ENCODE measurements at places on chromosomes 3 and 15.
A peak's percentile ranks its signal among the peaks of the same experiment; 100 is the strongest.

DNA sequence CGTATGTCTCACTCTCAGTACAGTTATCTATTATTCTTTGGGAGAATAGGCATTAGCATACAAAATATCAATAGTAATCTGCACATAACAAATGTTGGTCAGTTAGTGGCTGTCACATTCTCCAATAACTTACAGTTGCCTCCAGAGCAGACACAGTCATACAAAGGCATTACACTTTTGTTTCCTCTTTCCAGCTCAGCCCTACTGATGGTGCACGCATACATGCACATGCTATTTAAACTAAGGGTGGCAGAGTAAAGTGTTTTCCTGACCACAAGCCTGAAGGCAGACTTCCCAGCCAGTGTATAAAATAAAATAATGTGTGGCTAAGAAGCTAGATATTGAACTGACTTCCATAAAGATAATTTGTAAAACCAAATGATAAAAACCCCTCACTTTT lies 47.6 kb downstream of the PHLDB2 start:
- H3K36me3 ChIP-seq, result no peaks in the 10 kb centered on the region
- DNase-seq, result no peak
- H3K27ac ChIP-seq, result no peak overlapping the region
- no peaks in the 10 kb centered on the region for H3K27me3 ChIP-seq
- no peak overlapping the region for H3K4me3 ChIP-seq

DNA sequence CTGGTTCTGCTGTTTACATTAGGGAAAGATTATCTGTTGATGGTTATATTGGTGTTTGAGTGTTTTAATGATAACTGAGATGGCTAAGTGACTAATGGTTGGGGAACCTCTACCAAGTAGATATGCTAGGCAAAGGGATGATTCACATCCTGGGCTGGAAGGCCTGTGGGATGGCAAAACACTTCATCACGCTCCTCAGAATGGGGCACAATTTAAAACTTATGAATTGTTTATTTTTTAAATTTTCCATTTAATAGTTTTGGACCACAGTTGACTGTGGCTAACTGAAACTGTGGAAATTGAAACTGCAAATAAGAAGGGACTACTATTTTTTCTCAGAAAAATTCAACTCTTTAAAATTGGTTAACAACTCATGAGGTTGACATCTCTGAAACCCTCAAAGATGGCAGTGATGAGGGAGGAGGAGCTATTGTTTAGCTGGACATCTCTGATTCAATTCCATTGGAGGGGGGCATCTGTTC lies 100.5 kb upstream of the ZBED2 start:
- no peak for DNase-seq
- no peak overlapping the region for H3K4me3 ChIP-seq
- no peaks in the 10 kb centered on the region for H3K27me3 ChIP-seq
- no peak overlapping the region for H3K27ac ChIP-seq
- no peaks in the 10 kb centered on the region for H3K4me1 ChIP-seq

- H3K36me3 ChIP-seq, result peaks cover 75% of the 10 kb centered on the region
- H3K4me1 ChIP-seq, result peaks cover 15% of the 10 kb centered on the region
- H3K27ac ChIP-seq, result peak overlapping the region; percentile 42
- H3K4me3 ChIP-seq, result no peak overlapping the region
These were observed 20.6 kb downstream of the MTMR14 start for GRCh38 chr3:9669720-9670432.

DNA sequence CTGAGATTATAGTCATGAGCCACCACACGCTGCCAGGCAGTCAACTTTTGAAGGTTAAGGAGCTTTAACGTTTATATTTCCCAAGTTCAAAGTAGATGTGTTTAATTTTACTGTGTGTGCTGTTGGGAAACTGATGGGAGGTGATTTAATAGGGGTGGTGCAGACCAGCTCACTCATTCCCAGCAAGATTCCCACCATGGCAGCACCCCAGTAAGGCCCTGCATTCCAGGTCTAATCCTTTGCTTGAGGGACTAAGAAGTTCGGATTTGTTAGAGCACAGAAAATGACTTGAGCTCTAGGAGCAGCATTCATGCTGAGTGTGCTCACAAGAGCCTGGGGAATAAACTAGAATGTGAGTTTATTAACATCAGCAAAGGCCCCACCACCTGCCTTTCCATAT lies 25.2 kb downstream of the TSEN2 start:
- no peaks in the 10 kb centered on the region for H3K36me3 ChIP-seq
- H3K4me1 ChIP-seq, result peaks cover 40% of the 10 kb centered on the region
- peak overlapping the region; percentile 82 for H3K27ac ChIP-seq

DNA sequence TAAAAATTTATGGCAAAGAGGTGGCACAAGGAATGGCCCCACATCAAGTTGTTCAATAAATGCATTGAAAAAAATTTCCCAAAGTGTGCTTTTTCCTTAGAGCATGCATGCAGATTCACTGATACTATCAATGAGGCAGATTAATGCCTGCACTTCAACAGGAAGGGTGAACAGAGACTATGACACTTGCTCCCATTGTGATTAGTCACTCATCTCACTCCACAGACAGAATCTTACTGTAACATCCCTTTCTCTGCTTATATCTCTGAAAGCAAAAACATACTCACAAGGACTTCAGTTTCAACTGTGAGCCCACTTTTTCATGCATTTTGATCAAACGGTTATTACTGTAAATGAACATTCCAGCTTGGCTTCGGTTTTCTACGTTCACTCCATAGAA lies 60.9 kb downstream of the MORC1 start:
- H3K4me3 ChIP-seq, result no peak overlapping the region
- H3K27ac ChIP-seq, result no peak overlapping the region
- no peak for DNase-seq
- no peaks in the 10 kb centered on the region for H3K36me3 ChIP-seq
- no peaks in the 10 kb centered on the region for H3K27me3 ChIP-seq
- no peaks in the 10 kb centered on the region for H3K4me1 ChIP-seq

GRCh38 chr15:39539466-39539865 lies 41.4 kb upstream of the THBS1 start:
- no peaks in the 10 kb centered on the region for H3K4me1 ChIP-seq
- H3K4me3 ChIP-seq, result no peak overlapping the region
- H3K27ac ChIP-seq, result no peak overlapping the region
- no peaks in the 10 kb centered on the region for H3K36me3 ChIP-seq
- no peaks in the 10 kb centered on the region for H3K27me3 ChIP-seq

DNA sequence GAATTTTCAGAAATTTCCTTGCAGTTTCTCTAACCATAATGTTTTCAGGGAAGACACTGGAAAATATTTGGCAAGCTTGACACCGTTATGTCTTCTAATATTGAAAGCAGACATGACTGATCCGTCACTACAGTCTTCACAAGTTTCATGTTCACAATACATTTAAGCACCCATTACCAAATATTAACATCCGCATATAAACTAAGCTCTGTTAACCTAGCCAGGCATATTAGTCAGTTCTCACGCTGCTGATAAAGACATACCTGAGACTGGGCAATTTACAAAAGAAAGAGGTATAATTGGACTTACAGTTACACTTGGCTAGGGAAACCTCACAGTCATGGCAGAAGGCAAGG lies 162.7 kb upstream of the LYSMD4 start:
- no peak for DNase-seq
- H3K27me3 ChIP-seq, result no peaks in the 10 kb centered on the region
- H3K4me3 ChIP-seq, result no peak overlapping the region
- H3K36me3 ChIP-seq, result no peaks in the 10 kb centered on the region
- no peaks in the 10 kb centered on the region for H3K4me1 ChIP-seq

DNA sequence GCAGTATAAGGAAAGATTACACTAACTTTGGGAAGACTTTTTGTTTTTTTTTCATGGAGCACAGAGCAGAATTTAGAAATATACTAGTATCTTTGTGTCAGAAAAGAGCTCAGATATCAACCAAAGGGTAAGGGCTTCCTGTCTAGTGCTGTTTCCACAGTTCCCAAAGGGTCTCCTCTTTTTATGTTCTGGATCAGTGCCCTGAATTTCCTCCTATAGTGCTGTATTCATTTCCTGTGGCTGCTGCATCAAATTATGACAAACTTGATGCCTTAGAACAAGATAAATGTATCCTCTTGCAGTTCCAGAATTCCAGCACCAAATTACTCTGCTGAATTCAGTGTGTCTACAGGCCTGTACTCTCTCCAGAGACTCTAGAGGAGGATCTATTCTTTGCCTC lies 219.8 kb upstream of the THRB start:
- H3K4me1 ChIP-seq, result peaks cover 33% of the 10 kb centered on the region
- H3K4me3 ChIP-seq, result no peak overlapping the region
- H3K27me3 ChIP-seq, result no peaks in the 10 kb centered on the region
- no peaks in the 10 kb centered on the region for H3K36me3 ChIP-seq
- DNase-seq, result no peak

DNA sequence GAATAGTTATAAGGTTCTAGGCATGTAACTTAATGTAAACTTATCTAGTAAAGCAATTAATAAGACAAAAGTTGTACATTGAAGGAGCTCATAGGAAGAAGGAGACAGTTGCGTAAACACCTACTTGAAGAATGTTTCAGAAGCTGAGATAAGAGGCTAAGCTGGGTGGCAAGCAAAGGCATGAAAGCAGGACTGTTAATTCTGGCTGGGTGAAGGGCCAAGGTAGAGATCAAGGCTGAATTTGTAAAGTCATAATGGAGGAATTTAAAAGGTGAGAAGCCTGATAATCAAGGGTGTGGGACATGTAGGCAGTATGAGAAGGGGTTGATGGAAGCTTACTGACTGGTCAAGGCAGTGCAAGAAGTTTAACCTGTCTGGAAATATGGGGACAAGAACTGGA lies 80.4 kb upstream of the TGFBR2 start:
- no peaks in the 10 kb centered on the region for H3K36me3 ChIP-seq
- H3K4me1 ChIP-seq, result peaks cover 17% of the 10 kb centered on the region
- H3K27ac ChIP-seq, result no peak overlapping the region
- no peak overlapping the region for H3K4me3 ChIP-seq

- H3K36me3 ChIP-seq, result no peaks in the 10 kb centered on the region
- H3K27ac ChIP-seq, result no peak overlapping the region
- H3K27me3 ChIP-seq, result no peaks in the 10 kb centered on the region
- H3K4me3 ChIP-seq, result no peak overlapping the region
- H3K4me1 ChIP-seq, result no peaks in the 10 kb centered on the region
These were observed 298.5 kb downstream of the GBE1 start for GRCh38 chr3:81462921-81463320.

DNA sequence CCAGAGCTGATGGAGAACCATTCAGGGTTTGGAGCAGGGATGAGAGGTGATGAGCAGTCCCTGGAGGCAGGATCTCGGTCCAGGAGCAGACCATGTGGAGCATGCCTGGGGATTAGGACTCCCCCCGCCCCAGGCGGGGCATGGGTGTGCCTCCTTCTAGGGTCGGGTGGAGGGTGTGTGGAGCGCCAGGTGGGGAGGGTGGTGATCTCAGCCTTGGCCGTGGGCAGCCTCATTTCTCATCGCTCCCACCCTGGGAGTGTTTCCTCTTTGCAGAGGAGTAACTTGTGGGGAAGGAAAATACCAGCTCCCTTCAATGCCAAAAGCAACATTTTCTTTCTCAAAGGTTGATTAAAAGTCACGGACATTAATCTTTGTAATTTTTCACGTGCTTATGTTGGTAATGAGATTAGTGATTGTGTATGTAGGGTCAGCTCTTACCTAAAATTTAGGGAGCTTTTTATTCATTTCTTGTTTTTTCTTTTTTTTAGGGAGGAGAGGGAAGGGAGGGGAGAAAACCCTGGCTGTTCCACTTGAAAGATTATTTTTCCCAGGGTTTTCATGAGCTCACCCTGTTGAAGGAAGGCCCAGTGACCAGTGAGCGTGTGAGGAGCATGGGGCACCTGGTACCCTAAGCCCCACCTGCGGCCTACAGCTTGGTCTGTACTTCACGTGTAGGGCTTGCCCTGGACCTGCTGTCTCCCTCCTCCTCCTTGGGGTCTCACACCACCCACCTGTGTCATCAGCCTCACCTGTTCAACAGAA lies 11.0 kb downstream of the FBLN2 start:
- no peaks in the 10 kb centered on the region for H3K36me3 ChIP-seq
- no peak overlapping the region for H3K4me3 ChIP-seq
- H3K27me3 ChIP-seq, result no peaks in the 10 kb centered on the region
- H3K27ac ChIP-seq, result peak overlapping the region; percentile 2

DNA sequence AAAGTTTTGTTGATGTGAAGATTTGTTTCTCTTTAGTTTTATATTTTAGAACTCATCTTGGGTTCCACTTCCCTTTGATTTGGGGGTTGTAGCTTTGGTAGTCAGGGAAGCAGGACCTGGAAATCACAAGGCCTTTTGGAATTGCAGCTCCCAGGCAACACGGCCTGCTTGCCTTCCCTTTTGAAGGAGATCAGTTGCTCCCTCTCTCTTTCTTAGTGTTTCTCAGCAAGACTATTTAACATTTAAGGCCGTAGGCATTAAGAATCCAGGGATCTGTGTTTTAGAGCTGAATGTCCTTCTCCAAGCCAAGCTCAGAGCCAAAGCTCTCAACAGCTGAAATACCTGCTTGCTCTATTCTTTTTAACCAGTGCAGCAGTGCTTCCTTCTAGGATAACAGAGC lies 310.3 kb downstream of the PTPRG start:
- H3K36me3 ChIP-seq, result no peaks in the 10 kb centered on the region
- peak overlapping the region; percentile 35 for H3K27ac ChIP-seq
- no peak for DNase-seq
- no peak overlapping the region for H3K4me3 ChIP-seq
- no peaks in the 10 kb centered on the region for H3K27me3 ChIP-seq
- H3K4me1 ChIP-seq, result peaks cover 52% of the 10 kb centered on the region

DNA sequence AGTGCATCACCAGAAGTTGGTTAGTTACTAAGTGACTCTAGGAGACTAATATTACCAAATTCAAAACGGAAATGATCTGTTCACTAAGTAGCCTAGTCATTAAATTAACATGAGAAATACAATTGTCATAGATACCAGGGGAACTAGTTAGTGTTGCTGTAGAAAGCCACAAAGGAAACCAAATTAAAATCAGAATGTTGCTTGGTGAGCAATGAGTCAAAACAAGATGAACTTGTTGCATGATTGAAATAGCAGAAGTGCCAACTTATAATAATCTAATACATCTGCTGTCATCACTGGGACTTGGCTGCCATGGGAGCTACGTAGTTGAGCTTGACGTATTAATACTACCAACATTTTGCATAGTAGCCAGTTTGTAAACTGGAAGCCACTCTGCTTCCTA lies 458.1 kb downstream of the DIPK2A start:
- H3K4me3 ChIP-seq, result no peak overlapping the region
- H3K27ac ChIP-seq, result no peak overlapping the region
- H3K36me3 ChIP-seq, result no peaks in the 10 kb centered on the region

DNA sequence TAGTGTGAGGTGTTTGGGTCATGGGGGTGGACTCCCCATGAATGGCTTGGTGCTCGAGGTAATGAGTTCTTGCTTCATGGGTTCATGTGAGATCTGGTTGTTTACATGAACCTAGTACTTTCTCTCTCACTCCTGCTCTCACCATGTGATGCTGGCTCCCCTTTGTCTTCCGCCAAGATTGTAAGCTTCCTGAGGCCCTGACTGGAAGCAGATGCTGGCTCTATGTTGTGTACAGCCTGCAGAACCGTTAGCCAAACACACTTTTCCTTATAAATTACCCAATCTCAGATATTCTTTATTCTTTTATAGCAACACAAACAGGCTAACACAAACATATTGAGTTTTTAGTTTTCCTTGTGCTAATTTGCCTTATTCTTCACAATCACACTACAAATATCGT lies 3.2 kb upstream of the CSPG5 start:
- no peaks in the 10 kb centered on the region for H3K27me3 ChIP-seq
- no peak for DNase-seq
- H3K27ac ChIP-seq, result no peak overlapping the region
- H3K4me3 ChIP-seq, result no peak overlapping the region

- no peak overlapping the region for H3K27ac ChIP-seq
- H3K36me3 ChIP-seq, result no peaks in the 10 kb centered on the region
- H3K27me3 ChIP-seq, result no peaks in the 10 kb centered on the region
- H3K4me1 ChIP-seq, result no peaks in the 10 kb centered on the region
These were observed 39.8 kb downstream of the SMARCC1 start for GRCh38 chr3:47741925-47742324.

Data from thoracic aorta (tissue), 2 donors.